B cell (primary cell): ENCODE measurements at places on chromosomes 1 and 21. TPM values are rescaled to one million over a fixed set of nuclear protein-coding genes. Genes with fewer than 3 reads are reported as not detected.

The HRNR gene
- not detected in 2 replicates for total RNA-seq

The CYP2J2 gene
- 0.34 and 0.41 TPM in 2 replicates for total RNA-seq

The CELSR2 gene
- 2.7 and 2.9 TPM in 2 replicates for total RNA-seq

The AVPR1B gene
- 0.59 TPM in 1 of 2 replicates, not detected in the other for total RNA-seq

The SFN gene
- 0.34 and 0.46 TPM in 2 replicates for total RNA-seq

The RGSL1 gene
- not detected in 2 replicates for total RNA-seq

DNA sequence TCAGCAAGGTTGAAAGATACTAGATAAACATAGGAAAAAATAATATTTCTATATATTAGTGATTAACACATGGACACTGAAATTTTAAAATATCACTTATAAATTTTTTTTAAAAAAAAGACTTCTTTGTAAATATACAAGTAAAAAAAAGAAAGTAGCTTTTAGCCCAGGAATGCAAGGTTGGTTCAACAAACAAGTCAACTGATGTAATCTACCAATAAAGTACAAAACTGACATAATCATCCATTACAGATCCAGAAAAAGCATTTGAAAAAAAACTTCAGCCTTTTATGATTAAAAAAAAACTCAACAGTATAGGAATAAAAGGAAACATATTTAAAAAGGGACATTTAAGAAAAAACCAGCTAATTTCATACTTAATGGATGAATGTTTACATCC is 48.4 kb downstream of the TRMT1L start:
- no peak overlapping the region for H3K27ac ChIP-seq
- DNase-seq = no peak
- H3K4me3 ChIP-seq = no peak overlapping the region
- no peaks in the 10 kb centered on the region for H3K27me3 ChIP-seq

DNA sequence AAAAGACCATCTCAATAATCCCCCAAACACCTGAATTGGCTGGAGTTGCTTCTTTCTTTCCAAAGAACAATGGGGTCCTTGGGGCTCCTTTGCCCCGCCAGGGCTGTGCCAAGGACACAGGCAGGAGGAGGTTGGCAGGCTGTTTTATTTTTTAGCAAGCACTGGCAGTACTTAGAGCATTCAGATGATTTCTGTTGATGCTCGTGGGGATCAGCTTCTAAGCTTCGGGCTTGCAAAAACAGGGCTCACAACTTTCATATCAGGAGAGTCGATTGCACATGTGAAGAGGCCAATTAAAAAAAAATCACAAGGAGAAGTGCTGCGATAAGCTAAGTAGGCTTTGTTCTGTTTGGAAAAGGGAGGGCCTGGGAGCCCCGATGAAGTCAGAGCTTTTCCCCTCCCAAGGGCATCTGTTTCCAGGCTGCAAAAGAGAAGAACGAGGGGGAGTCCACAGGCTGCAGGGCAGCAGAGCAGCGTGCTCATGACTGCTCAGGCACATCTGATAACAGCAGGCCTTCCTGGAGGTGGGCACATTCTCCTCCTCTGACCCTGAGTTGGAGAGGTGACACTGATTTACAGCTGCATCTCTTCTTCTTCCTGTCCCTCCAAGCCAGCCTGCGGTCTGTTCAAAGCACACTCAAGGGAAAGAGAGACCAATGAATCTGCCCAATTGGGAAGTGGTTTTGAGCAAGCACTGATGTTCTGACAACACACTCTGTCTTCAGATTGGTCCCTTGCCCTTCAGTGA is 27.3 kb upstream of the BCAR3 start:
- H3K4me3 ChIP-seq = no peak overlapping the region
- H3K27ac ChIP-seq = peak overlapping the region; percentile 58
- H3K36me3 ChIP-seq = no peaks in the 10 kb centered on the region
- H3K27me3 ChIP-seq = no peaks in the 10 kb centered on the region

DNA sequence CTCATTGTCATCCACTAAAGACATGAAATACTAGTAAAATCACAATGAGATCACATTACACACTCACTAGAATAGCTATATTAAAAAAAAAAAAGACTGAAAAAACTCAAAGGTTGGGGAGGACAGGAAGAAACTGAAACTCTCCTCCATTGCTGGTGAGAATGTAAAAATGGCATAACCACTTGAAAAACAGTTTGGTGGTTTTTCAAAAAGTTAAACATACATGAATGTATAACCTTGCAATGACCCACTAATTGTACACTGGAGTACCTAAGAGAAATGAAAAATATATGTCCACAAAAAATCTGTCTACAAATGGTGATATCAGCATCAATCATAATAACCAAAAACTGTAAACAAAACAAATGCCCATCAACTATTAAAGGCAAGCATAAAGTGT is 44.0 kb downstream of the NRIP1 start:
- H3K27ac ChIP-seq = no peak overlapping the region
- H3K36me3 ChIP-seq = peaks cover 1% of the 10 kb centered on the region
- no peak for DNase-seq
- H3K4me3 ChIP-seq = no peak overlapping the region
- no peaks in the 10 kb centered on the region for H3K27me3 ChIP-seq
- no peaks in the 10 kb centered on the region for H3K4me1 ChIP-seq

- no peaks in the 10 kb centered on the region for H3K4me1 ChIP-seq
- no peak overlapping the region for H3K27ac ChIP-seq
- H3K27me3 ChIP-seq = no peaks in the 10 kb centered on the region
- no peak for DNase-seq
These were observed 24.9 kb downstream of the SETD4 start for GRCh38 chr21:36035381-36035791.
